ENCODE measurements at places on chromosomes 6 and 20.

DNA sequence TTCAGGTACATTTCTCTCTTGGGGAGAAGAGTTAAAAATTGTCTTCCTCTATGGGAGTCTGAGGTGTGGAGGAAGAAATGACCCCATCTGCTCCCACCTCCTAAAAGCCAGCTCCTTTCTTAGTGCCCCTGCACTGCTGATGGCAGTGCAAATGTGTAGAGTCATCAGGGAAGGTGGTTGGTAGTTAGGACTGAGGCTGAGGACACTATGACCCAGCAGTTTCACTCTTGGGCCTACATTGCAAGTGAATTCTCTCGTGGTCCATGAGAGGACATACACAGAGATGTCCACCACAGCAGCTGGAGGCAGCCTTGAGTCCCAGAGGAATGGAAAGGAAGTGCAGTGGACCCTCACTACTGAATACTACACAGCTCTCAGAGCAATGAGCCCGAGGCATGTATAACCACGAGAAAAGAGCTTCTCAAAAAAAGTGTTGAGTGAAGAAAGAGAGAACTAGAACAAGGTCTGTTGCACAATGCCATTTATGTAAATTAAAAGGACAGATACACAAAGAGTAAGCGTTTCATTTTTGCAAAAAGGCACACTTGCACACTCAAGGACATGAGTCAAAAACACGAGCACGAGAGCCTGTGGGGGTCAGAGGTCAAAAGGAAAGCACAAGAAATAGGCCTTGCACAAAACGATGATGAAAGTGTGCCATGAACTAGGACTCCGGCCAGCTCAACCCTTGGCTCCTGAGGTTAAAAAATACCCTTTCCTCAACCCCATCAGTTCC, 308.2 kb upstream of the PRND start:
- DNase-seq: no peak

GRCh38 chr20:42549496-42549895, 640.2 kb downstream of the PTPRT start:
- DNase-seq: no peak

GRCh38 chr6:136959471-136959891, 37.4 kb downstream of the SLC35D3 start:
- DNase-seq: no peak

- no peak for DNase-seq
These were observed 81.4 kb downstream of the CD164 start for GRCh38 chr6:109300874-109301273.

- no peak for DNase-seq
These were observed 20.3 kb upstream of the LRRN4 start for GRCh38 chr20:6074145-6074561.

DNA sequence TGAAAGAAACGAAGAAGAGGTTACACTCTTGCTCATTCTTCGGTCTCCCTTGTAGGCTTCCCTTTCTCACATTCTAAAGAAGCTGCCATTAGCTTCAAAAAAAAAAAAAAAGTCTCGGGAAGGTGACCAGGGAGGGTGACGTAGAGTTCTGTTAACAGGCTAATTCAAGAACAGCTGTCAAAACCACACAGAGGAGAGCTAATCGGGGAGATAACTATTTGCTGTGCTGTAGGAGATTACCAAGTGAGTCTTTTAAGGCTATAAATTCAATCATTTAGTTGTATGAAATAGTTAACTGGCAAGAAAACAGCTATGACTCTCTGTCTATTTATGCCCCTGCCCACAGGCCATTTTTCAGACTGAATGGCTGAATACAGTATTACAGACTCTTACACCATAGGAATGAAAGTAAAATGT, 256.8 kb downstream of the SYNE1 start:
- DNase-seq: no peak

- no peak for DNase-seq
These were observed 84.4 kb downstream of the EYA2 start for GRCh38 chr20:46978951-46979491.

DNA sequence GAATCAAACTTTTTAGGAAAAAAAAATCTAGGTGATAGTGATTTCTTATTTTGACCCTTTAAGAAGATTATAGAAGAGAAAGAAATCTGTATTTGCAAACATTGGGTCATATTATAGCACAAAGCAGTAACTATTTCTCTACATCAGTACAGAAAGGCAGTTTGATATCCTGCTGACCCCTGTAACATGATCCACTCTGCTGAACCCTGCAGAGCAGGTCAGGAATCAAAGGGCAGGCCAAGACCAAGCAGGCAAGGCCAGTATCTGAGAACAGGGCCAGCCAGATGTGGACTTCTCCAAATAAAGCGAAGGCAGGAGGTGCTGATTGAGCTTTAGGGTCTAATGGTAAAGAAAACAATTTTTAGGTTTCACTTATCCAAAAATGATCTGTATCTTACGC, 239.4 kb downstream of the PTPRK start:
- no peak for DNase-seq

DNA sequence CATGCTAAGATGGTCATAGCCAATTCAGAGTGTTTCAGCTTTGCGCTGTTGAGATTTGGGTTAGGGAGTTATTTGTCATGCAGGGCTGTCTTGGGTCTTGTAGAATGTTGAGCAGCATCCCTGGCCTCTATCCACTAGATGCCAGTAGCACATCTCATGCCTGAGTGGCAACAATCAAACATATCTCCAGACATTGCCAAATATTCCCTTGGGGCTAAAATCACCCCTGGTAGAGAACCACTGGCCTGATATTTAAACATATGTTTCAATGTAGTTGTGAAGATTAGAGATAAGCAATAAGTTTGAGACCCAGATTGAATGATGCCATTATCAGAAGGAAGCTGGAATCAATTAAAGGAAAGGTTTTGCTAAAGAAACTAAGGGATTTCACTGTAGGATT, 463.3 kb downstream of the DOK5 start:
- no peak for DNase-seq

GRCh38 chr20:51185861-51186260, 163.0 kb upstream of the KCNG1 start:
- DNase-seq: no peak

GRCh38 chr6:109783250-109783986, 92.3 kb downstream of the FIG4 start:
- DNase-seq: no peak

GRCh38 chr6:47230579-47230978, 79.1 kb downstream of the TNFRSF21 start:
- DNase-seq: no peak

DNA sequence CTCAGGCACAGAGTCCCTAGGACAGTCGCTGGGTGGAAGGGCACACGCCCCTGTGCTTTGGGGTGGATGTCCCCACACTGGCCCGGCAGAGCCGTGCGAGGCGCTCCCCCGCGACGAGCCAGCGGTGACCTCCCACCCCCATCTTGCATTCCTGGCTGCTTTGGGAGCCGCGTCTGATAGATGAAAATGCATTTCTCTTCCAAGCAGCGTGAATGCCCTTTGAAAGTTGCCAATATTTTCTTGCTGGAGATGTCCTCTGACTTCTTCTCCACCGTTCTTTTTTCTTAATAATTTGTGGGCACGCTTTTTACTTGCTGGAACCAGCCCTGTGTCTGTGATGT, 29.9 kb downstream of the COL20A1 start:
- no peak for DNase-seq

- no peak for DNase-seq
These were observed 90.2 kb downstream of the ANKS1A start for GRCh38 chr6:34979218-34979617.

DNA sequence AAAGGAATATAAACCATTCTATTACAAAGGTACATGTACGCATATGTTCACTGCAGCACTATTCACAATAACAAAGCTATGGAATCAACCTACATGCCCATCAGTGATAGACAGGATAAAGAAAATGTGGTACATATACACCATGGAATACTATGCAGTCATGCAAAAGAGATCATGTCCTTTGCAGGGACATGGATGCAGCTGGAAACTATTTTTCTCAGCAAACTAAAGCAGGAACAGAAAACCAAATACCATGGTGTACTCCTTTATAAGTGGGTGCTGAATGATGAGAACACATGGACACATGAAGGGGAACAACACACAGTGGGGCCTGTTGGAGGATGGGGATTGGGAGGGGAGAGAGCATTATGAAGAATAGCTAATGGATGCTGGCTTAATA, 104.6 kb upstream of the CENPW start:
- DNase-seq: no peak

DNA sequence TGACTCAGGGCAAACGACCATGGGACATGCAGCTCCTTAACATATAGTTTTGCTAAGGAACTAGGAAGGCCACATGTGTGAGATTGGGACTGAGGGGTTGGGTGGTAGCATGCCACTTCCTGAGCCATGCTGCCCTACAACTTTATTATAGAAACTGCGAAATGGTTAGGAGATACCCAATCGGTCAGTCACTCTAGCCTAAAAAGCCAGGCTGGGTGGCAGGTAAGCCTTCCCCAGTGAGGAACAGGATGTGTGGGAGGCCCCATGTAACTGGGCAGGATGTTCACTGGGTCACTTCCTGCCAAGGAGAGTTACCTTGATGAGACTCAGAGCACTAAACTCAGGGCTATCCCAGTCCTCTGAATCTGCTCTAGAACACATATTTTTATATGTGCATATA, 123.5 kb downstream of the MAP3K7 start:
- no peak for DNase-seq

DNA sequence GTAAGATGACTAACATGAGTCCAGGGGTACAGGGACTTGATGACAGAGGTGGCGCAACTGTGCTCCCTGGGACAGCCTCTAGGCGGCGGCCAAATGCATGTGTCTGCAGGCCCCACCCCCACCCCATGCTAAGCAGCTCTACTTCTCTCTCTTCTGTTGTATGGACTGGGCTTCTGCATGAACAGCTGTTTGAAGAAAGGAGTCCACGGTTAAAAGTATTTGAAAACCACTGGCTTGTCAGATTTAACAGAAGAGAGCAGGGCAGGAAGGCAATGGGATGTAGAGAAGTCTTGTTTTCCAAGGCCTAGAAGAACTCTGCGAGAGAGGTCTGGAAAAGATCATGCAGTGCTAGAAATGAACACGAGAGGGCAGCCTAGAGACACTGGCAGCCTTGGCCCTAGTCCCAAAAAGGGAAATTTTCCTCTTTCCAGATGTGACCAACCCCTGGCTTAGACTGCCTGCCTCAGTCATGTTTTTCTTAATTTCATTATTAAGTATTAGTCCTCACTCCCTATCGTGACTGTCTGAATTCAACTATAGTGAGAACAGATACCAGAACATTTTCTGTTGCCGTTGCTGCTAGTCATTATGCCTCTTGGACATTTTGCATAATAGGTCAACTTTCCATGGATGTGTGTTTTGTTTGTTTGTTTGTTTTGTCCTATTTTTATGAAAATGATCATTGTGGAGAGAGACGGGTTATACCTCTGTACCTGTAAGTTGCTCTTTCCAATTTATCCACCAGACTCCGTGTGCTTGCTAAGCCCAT, 265.0 kb downstream of the ADGRG6 start:
- peak; percentile 76 for DNase-seq

- no peak for DNase-seq
These were observed 29.1 kb upstream of the OR2J2 start for GRCh38 chr6:29141606-29142005.

- DNase-seq: no peak
These were observed 3.1 kb upstream of the TFAP2B start for GRCh38 chr6:50815436-50816114.

GRCh38 chr20:64048402-64049044, 916 bp downstream of the SOX18 start:
- no peak for DNase-seq

DNA sequence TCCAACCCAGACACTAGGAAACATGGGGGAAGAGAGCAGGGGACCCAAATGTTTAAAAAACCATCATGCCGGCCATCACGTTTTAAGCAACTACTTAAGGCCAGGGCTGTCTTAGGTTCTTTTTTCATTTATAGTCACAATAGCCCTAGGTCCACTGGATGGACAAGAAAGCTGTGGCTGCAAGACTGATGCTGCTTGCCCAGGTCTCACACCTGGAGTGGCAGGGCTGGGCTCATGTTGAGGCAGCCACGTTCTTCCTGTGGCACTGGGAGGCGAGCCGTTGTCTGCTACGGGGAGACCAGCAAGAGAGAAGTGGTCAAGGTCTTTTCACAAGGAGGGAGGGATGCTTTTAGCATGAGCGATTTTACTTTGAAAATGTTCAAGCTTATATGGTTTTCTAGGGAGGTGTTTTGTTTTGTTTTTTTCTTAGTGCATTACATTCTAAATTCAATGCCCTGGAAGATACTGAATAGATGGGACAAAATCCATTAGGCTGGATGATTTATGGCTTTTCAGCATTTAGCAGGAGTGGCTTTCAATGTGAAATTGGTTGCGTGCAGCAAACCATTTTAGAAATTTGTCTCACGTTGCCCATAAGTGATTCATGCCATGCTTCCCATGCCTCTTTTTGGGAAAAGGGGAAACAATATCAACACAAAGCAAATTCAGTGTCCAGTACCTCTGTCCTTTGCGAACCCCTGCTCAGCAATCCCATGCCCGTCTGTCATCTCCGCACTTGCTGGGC, 106.6 kb upstream of the SNX9 start:
- DNase-seq: no peak
